ENCODE measurements at places on chromosomes 6 and 20.

- no peak for DNase-seq
Observed at GRCh38 chr6:91221072-91221720, 634.3 kb upstream of the MAP3K7 start.

DNA sequence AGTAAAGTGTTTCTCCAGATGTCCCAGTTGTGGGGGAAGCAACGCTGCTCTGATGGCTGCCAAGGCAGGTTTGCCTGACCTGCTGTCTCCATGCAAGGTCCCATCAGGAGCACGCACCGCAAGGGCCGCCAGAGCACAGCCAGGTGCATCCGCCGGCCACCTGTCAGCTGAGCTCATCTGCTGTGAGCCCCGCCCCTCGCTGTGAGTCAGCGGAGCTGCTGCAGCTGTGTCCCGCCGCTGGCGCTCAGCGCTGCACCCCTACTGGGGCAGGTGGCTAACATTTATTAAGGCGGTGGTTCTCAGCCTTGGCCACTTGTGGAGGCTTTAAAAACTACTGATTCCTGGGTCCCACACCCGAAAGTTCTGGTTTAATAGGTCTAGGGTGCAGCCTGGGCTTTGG lies 225.7 kb downstream of the UST start:
- DNase-seq = no peak

GRCh38 chr6:5540370-5540769 lies 279.1 kb downstream of the FARS2 start:
- DNase-seq = no peak

- no peak for DNase-seq
Observed at GRCh38 chr20:34629342-34629741, 47.5 kb downstream of the PIGU start.

DNA sequence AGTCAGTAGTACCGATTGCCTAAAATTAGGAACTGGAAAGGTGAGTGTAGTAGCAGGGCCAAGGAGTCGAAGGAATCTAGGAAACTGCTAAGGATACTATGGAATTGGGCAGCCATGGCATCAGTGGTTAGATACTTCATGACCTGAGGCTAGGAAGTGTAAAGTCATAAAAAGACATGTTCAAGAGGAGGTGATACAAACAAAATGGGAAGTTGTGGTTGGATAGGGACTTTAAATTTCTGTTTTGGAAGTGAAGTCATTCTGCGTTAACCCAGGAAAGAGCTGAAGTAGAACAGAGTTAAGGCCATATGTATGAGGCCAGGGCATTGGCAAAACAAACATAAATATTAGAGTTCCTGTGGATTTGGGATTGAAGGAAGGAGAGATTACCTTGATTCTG lies 88.6 kb upstream of the TMEM181 start:
- DNase-seq = no peak

DNA sequence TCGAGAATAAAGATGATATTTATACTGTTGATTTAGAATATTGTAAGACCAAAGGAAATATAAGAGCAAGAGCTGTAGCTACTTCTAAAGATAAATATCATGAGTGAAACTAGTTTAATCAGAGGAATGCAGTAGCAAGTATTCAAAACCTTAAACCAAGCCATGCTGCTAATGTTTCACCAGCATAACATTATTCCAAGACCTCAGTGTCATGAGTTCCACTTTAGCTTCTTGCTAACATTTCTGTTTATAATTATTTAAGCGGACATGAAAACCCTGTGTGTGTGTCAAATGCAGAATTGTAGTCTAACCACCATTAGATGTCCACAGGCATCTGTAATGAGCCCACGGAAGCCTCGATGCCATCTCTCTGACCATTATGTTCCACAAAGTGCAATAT lies 752.6 kb upstream of the MARCKS start:
- DNase-seq = no peak

DNA sequence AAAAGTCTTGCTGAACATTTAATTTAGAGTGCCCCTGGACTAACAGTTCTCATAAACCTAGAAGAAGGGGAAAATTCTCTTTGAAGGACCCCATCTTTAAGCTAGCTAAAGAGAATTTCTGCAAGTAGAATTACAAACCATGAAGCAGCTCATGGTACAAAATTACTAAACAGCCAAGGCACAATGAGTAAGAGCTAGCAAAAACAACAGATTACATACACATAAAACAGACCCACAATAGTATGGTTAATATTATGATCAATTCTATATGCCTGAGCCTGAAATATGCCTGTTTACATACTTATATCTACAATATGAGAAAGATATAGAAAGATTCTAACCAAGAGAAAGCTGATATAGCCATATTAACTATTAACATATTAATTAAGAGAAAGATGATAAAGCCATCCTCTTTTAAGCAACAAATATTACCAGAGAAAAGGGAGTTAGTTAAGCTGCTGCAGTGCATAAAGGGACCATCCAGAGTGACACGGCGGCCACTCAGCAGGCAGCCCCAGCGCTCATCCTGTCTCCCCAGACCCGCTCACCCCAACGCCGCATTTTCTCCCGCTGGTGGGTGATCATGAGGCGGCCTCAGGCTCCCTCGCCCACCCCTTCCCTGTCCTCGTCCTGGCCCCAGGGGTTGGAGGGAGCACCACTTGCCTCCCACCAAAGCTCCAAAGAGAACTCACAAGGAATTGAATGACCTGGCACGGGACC lies 98.4 kb upstream of the CARMIL1 start:
- no peak for DNase-seq

- no peak for DNase-seq
Observed at GRCh38 chr6:70879496-70879895, 77.4 kb downstream of the B3GAT2 start.

- no peak for DNase-seq
Observed at GRCh38 chr6:73712535-73713173, 16.7 kb downstream of the CD109 start.

- no peak for DNase-seq
Observed at GRCh38 chr6:86715676-86716075, 221.7 kb upstream of the HTR1E start.

- DNase-seq = no peak
Observed at GRCh38 chr6:1153696-1154245, 158.1 kb upstream of the FOXQ1 start.

DNA sequence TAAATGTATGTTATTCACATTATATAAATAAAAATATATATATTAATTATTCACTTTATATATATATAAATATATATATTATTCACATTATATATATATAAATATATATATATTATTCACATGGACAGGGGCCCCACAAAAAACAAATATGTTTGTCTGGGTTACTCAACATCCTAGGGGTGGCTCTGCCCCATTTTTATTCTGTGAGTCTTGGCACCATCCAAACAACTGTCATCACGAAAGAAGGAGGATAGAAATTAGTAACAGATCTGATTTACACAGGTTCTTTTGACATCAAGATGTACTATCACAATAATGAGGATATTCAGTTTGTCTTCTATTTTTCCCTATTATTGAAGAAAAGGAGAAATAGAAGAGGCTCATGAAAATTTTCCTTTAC lies 187.3 kb downstream of the GPX5 start:
- no peak for DNase-seq

DNA sequence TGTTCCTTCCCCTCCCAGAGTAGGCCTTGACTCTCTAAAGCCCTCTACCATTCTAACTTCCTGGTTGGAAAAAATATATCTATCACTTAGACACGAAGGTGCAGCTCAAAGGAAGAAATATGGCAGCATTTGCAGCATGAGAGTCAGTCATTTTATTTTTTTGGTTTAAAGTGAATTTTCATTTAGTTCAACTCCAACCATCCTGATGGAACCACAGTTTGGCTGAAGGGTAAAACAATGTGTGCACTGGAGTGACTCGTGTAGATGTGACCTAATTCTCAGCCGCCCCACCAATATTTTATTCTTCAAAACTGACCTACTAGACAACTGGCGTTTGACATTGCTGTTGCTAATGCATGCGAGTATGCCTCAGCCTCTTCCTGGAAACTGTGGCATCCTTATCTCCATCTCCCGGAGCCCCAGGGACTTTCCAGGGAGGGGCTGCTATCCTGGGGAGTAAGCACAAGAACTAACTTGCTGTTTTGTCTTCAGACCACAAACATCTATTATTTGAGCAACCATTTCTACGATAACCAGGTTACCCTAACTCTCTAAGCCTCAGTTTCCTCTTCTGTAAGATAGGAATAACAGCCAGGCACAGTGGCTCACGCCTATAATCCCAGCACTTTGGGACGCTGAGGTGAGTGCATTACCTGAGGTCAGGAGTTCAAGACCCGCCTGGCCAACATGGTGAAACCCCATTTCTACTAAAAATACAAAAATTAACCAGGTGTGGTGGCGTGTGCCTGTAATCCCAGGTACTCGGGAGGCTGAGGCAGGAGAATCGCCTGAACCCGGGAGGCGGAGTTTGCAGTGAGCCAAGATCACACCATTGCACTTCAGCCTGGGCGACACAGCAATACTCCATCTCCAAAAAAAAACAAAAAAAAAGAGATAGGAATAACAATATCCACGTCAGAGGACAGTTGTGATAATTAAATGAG lies 148.7 kb upstream of the JARID2 start:
- no peak for DNase-seq
